Activated naive CD4-positive, alpha-beta T cell treated with anti-CD3 and anti-CD28 coated beads for 36 hours (primary cell): ENCODE measurements at places on chromosomes 5 and 9. TPM values are rescaled to one million over a fixed set of nuclear protein-coding genes. Genes with fewer than 3 reads are reported as not detected.

The GARIN3 gene
- total RNA-seq = 3.8 TPM

The SMC2 gene
- 63.8 TPM for total RNA-seq

The ZNF366 gene
- total RNA-seq = not detected

The PCDHB3 gene
- total RNA-seq = not detected

The GZMA gene
- 0.24 TPM for total RNA-seq

The SLC25A2 gene
- not detected for total RNA-seq

The CCL28 gene
- 5.4 TPM for total RNA-seq

The ABLIM3 gene
- total RNA-seq = not detected

The APC gene
- total RNA-seq = 15.6 TPM

The CDKN2B-AS1 gene
- not detected for total RNA-seq

The TAF11L10 gene
- total RNA-seq = not detected

The SH2D3C gene
- total RNA-seq = 27.3 TPM

The NAIP gene
- 4.3 TPM for total RNA-seq

The JMY gene
- 11.8 TPM for total RNA-seq

The SPATA31E1 gene
- total RNA-seq = not detected

The GRM6 gene
- not detected for total RNA-seq

The TSLP gene
- total RNA-seq = 0.99 TPM

The CACFD1 gene
- total RNA-seq = 0.45 TPM
